Renal cortical epithelial cell (primary cell): ENCODE measurements at places on chromosomes 13 and 19. TPM values are rescaled to one million over a fixed set of nuclear protein-coding genes. Genes with fewer than 3 reads are reported as not detected.

The CLEC11A gene
- 0.15 and 0.52 TPM in 2 replicates for total RNA-seq

The GPR18 gene
- total RNA-seq, result not detected in 2 replicates

The KIR3DL1 gene
- total RNA-seq, result not detected in 2 replicates

The ZNF579 gene
- total RNA-seq, result 3.1 and 12.4 TPM in 2 replicates

The ZNF560 gene
- total RNA-seq, result 0.15 and 0.35 TPM in 2 replicates

The HSPB6 gene
- total RNA-seq, result 0.52 and 0.65 TPM in 2 replicates

The SWSAP1 gene
- 0.70 and 1.0 TPM in 2 replicates for total RNA-seq

DNA sequence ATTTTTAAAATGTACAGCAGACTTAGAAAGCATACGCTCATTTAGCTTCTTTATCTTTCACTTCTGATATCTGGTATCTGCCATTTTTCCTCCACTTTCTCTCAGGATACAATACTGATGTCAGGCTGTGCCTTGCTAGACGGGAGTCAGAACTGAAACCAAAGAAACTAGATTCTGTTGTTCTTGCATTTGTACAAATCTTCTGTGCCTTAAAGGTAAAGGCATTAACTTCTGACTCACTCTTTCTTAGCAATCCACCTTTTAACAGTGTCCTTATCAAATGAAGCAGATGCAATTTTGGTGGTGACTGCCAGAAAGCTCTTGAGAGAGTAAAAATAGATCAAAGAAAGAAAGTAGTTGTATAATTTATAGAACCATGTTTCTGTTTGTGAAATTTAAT, 370.4 kb downstream of the PCDH20 start:
- DNase-seq, result peak; percentile 4

- no peak for DNase-seq
Measured at GRCh38 chr19:15893477-15893876, 4.4 kb downstream of the CYP4F2 start.

DNA sequence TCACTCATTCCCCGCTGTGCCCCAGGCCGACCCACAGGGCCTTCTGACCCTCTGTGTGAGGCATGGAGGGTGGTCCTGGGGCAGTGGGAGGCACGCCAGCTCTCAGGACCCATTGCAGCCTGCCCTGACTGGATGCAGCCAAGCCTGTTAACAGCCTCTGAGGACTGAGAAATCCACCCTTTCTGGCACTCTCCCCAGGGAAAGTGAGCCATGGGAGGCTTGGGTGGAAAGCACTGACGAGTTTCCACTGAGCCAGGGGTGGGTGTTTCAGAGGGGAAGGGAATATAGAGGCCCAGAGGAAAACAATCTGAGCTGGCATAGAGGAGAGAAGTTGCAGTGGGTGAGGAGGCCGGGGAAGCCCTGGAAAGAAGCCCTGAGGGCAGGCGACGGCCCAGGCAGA, 30.6 kb upstream of the SLC7A10 start:
- no peak for DNase-seq

DNA sequence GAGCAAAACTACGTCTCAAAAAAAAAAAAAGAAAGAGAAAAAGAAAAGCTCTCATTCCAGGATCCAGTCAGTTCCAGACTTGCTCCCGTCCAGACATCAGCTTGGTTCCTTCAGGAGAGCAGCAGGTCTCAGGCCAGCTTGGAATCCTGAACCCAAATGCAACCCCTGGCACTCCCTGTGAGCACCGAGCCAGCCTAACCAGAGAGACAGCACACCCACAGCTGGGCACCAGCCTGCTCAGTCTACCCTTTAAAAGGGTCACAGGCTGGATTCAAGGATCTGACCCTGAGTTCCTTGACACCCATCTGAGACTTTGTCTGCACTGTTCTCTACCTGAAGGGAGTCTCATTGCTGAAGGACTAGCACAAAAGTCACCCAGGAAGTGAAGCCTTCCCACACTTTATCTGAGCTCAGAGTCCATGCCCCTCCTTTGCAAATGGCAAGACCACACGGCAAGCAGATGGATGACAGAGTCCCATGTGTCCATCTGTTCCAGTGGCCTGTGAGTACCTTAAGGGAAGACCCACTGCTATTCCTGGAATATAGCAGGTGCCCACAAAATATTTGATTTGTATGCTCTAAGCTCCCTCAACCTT, 1.4 kb downstream of the PEPD start:
- no peak for DNase-seq

- no peak for DNase-seq
Measured at GRCh38 chr19:51065221-51065960, 499 bp upstream of the KLK13 start.

DNA sequence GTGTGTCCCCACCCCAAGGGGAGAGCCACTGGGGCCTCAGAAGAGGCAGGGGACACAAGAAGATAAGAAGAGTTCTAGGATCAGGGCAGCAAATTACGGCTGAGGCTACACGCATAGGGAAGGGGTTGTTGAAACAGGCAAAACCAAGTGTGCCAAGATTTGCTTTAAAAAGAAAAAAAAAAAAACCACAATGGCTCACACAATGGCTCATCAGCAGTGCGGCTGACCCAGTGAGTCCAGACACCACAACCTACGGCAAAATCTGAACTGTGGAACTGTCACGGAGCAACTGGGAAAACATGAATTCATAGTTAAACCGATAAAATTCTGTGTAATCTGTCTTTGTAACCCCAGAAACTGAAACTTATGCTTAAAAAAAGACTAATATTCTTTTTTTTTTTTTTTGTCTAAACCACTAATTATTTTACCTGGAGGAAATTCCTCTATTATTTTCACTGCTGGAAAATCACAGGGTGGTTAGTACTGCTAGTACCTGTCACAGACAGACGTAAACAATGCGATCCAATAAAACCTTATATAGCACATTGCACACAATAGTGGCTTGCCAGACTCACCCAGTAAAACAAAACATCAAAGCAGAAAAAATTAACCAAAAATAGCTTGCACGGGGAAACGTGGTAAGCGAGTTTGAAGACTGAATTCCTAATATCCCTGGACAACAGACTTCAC, 325.4 kb upstream of the TSHZ3 start:
- DNase-seq, result no peak

- DNase-seq, result no peak
Measured at GRCh38 chr19:42038666-42039065, 31.3 kb downstream of the GRIK5 start.

DNA sequence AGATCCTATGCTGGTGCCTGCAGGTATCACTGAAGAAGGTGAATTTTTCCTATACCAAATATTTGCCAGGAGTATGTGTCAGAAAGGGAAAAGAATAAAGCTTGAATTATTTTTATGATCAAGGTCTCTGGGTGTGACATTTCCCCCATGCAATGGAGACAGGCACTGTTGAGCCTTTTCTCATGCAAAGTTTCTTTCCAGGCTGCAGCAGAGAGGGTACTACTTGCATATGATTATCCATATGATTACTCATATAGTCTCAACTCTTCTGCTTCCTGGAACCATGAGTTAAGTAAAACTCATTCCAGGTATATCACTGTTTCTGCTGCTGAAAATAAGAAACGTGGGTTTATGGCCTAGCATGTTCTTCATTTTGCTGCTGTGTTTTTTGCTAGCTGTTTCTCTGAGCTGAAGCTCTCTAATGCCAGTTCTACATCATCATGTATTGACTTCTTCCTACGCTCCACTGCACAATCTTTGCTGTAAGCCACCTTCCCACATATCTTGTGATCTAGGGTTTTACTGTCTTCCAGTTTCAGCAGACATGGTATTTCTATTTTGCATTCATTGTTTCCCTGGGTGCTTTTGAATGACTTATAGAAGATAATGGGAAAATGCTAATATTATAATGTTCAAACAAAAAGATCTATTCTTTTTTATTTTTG, 278.7 kb upstream of the GPC6 start:
- DNase-seq, result no peak

DNA sequence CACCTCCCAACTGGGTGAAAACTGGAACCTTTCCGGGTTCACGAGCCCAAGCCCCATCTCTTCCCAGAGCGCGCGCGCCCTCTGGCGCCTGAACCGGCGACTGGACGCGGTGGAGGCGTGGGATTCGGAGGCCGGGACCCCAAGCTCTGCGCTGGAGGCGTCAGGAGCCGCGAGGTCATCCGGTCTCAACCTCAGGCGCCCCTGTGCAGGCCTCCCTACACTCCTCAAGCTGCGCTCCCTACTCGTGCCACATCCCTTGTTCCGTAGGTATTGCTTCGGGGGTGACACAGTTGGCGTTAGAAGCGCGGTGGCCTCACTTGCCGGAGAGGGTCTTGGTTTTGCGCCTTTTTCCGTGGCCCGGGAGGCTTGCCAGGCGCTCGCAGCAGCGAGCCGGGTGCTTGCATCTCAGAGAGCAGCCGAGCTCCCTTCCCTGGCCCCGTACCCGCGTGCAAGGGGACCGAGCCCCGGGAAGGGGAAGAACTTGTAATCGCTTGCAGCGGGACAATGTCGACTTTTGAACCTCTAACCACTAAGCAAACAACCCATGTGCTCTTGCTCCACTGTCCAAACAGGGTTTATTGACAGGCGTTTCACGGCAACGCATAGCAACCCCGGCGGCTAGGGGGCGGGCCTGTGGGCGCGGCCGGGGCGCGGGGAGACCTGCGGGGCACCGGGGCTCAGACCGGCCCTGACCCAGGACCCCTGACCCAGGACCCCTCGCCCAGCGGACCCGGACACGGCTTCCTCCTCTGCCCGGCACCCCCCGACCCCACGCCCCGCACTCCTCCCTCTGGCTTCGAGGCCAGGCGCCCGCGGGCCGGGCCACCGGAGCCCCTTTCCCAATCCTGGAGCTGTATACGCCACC, 8.5 kb downstream of the CDX2 start:
- peak; percentile 65 for DNase-seq

GRCh38 chr13:110400786-110401533, 93.9 kb downstream of the COL4A2 start:
- no peak for DNase-seq

- DNase-seq, result peak; percentile 85
Measured at GRCh38 chr19:10748927-10749434, 31.1 kb downstream of the DNM2 start.

DNA sequence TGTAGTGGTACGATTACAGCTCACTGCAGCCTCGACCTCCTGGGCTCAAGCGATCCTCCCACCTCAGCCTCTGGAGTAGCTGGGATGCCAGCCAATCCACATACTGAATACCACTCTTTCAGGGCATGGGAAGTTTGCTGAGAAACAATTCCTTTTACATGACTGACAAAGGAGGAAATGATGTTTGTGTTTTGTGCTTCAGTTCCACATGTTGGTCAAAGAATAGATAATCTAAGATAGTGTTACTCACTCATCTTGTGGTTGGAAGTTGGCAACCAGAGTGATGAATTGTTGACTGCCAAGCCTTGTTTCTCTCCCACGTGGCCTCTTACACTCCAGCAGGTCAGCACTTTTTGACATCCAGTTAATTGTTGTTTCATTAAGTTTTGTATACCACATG, 7.6 kb downstream of the MBD3L2B start:
- peak; percentile 78 for DNase-seq

- no peak for DNase-seq
Measured at GRCh38 chr19:2727640-2727944, 6.4 kb upstream of the DIRAS1 start.

DNA sequence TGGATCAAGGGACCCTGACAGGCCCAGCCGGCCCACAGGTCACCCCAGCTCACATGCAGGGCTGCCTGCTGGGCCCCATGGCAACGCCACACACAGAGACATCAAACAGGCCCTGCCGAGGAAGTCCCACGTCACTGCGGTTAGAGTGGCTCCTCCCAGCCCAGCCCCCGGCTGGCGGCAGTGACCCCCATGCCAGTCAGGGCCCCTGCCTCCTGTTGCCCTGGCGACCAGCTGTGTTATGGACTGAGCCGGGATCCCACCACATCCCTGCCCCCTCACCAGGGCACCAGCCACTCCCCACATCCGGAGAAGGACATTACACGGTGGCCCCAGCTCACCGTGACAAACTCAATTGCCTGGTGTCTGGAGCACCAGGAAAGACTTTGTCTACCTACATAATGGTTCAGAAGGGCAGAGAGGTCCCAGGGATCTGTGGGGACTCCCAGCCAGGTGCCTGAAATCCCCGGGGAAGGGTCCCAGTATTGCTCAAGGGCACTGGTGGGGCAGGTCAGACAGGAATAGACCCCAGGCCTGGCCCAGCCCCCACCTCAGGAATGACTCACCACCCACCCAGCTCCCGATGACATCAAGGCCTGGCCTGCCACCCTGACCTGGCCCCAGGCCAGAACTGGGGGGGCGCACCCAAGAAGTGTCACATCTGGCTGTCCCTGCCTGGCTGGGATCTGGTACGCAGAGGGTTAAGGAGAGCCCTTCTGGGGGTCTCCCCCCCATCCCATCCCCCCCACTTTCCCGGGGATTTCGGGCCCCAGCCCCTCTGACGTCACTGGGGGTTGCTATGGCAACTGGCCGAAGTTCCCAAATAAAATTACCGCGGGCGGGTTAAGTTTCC, 30.2 kb upstream of the NANOS3 start:
- DNase-seq, result peak; percentile 87

DNA sequence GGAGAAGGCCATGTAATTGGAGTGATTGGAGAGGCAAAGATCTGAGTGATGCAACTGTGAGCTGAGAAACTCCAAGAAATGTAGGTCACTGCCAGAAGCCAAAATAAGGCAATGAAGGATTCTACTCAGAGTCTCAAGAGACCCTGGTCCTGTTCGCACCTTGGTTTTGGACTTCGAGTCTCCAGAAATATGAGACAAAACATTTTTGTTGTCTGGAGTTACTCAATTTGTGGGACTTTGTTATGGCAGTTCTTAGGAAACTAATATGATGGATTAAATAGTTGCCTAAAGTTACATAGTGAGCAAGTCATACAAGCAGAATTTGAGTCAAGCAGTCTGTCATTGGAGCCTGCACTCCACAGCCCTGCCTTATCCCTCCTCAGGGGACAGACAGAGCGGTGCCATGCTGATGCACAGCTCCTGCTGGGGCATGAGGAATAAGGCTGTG, 104.2 kb downstream of the ITGBL1 start:
- no peak for DNase-seq

GRCh38 chr13:52067237-52067636, 42.7 kb downstream of the UTP14C start:
- no peak for DNase-seq

- DNase-seq, result no peak
Measured at GRCh38 chr13:110636701-110637201, 21.4 kb downstream of the NAXD start.

DNA sequence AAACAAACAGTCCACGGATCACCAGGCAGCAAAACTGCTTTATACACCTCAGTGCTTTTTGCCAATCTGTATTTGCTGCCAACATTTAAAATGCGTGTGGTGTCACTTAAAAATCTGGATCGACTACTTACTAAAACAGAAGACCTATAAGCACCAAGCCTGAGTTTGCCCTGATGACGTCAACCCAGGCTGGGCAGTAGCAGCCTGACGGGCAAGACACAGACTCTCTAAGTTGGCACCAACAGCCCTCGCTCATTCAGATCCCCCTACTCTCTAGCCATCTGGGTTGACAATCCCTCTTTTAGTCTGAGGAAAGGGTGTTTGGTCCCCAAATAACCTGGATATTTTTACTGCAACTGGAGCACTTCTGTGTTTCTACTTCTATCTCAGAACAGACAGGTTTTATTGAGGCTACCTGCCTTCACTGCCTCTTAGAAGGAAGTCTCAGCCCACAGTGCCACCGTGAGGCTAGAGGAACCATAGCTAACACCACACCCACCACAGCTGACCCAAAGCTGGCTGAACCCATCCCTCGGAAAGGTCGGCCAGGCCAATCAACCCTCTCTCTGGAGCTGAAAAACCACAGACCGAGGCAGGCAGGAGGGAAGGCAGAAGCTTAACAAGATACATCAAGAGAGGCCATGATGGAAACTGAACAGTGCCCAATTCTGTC, 6.9 kb downstream of the SUGP2 start:
- peak; percentile 64 for DNase-seq
